ENCODE measurements at places on chromosomes 1 and 21.
A peak's percentile ranks its signal among the peaks of the same experiment; 100 is the strongest.

- no peak for DNase-seq
Observed at GRCh38 chr1:30615816-30616590, 107.4 kb downstream of the MATN1 start.

DNA sequence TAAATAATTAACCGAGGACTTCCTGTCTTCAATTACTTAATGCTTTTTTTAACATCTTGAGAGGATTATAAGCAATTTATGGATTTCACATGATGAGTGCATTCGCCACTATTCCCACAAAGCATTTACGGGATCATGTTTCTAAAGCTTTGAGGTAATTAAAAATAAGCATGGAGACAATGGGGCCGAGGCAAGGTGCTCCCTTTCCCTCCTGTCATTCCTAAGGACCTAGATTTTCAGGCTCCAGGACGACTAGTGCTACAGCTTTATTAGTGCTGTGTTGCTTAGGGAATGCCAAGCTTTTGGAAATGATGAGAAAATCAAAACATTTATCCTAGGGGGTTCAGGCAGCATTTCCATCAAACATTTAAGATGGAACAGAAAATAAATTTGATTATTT lies 209.2 kb downstream of the KCTD3 start:
- no peak for DNase-seq

DNA sequence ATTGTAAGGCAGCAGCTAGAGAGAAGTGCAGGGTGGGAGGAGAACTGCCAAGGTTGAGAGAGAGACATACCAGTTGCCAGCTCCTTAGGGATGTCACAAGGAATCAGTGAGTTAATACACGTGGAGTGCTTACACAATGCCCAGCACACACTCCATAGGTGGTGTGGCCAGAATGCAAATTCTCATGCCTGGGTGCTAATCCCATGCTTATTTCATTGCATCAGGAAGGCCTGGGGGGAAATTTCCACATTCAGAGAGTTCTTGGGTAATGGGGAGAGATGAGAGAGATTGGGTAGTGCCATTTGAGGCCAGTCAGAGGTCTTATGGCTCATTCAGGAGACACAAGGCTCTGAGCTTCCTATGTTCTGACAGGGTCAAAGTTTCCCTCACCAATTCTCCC lies 38.7 kb downstream of the GJA5 start:
- DNase-seq = no peak

DNA sequence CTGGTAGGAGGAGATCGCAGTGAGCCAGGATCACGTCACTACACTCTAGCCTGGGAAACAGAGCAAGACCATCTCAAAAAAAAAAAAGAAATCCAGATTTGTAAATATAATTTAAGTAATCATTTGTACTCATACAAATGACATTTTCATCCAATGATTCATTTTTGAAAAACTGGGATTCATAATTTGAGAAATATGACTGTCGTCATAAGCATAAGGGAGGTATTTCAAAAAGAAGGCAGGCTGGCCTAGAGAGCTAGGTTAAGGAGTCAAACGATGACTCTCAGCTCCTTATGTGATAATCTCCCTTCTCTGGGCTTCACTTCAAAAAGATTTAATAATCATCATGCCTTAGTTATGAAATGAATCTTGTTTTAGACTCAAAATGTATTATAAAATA lies 2.3 kb downstream of the GART start:
- DNase-seq = no peak

- peak; percentile 57 for DNase-seq
Observed at GRCh38 chr1:228646717-228647522, 88.4 kb upstream of the RHOU start.

- DNase-seq = no peak
Observed at GRCh38 chr1:196960854-196961253, 16.5 kb upstream of the CFHR5 start.

DNA sequence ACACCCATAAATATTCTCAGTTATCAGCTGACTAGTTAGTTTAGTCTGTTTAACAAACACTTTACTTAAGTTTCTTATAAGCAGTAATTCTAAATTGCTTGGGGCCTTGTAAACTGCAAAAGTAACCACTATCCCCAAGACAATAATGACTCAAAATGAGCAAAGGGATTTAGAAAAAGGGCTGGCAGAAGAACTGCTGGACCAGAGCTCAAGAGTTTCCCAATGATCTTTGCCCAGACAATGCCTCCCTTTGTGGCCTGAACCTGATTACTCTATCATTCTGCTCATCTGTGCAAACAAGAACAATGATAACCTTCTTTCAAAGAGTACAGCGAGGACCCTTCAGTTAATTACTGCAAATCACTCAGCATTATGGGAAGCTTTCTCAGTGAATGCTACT lies 123.5 kb downstream of the TIAM1 start:
- DNase-seq = no peak

DNA sequence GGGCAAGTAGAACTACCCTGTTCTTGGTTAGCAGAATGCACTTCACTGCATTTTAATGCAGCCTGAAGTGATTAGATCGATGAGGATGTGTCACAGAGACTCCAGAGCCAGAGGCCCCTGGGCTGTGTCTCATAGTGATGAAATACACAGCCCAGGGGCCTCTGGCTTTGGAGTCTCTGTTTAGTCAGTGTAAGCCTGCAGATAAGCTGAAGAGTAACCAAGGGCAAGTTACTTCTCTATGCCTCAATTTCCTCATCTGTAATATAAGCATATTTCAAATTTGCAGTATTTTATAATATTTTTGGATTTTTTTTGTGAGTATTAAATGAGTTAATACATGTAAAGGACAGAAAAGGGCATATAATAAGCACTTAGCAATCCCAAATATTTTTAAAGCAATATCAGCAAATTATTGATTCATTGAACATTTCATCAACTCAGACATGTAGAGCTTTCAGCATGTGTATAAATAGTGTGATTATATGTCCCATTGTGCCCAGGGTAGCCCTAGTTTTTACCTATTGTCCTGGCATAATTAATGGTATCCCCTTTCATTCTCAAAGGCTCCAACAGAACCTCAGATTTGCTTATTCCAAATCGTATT lies 23.6 kb upstream of the APOBEC4 start:
- no peak for DNase-seq

DNA sequence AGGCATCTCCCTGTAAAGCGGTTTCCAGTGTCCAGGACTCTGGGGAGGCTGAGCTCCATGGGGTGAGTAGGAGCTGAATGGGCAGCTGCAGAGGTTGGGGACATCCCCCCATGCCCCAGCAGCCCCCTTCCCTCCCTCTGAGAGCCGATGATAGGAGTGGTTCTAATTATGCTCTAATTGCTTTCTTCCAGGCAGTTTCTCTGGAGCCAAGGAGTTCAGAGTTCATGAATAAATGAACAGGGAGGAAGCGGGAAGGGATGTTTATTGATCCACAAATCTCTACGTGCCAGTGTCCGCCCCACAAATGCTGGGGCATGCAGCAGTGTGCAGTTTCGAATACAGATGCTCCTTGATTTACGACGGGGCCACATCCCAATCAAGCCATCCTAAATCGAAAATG lies 15.6 kb downstream of the NKAIN1 start:
- no peak for DNase-seq

DNA sequence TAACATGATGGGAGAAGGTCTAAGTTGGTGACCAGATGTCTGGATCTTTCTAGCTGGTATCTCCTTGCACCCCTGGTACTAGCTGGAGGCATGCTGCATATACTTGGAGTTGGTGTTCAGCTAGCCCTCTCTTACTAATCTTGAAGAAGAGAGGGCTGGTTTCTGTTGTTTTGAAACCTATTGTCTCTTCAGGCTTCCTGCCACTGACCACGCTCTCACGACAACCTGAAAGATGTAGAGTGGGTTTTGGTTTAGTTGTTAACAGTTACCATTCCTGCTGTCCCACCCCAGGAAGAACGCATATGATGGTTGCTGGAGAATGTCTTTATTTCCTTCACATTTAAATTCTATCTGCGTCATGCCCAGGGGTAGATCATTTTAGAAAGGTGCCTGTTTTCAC lies 3.6 kb downstream of the MAN1C1 start:
- no peak for DNase-seq

DNA sequence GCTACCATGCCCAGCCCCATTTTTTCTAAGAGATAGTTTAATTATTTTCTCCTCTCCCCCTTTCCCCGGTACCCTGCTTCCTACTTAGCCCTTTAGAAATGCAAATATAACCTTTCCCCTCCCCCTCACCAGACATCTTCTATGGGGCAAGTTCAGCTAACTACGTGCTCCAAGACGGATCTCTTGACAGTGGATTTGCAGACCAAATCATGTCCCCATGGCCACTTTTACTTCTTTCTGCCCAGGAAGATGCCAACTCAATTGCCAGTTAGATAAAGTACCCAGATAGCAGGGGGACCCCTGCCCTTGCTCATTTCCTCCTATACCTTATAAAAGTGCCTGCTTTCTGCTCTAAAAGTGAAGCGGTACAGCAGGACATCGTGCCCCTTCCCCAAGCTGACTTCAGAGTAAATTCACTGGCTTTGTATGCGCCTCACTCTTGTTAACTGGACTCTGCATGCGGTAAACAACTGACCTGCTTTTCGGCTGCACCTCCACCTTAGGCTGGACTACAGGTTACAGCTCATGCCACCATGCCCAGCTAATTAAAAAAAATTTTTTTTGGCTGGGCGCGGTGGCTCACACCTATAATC lies 7.4 kb downstream of the DNAJC11 start:
- no peak for DNase-seq

All from GF-D8 (cell line).